ENCODE measurements at places on chromosomes 6 and 20.

GRCh38 chr6:43402820-43403219 is 24.5 kb upstream of the ABCC10 start:
- DNase-seq = no peak

DNA sequence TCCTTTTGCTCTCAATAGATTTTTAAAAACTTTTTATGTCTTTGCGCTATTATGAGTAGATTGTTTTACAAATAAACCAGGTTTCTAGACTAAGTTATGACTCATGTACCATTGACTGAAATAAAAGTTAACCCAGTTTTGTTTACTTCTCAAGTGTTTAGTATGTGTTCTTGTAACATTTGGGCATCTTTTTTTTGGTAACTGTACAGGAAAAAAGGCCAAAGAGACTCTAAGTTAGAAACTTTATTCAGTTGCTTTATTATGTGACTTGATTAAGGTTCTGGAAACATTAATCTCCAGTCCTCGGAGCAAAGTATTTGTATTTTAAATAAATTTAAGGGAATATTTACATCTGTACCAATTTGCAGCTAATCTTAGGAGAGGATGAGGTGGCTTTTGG is 2.9 kb downstream of the NKAIN2 start:
- no peak for DNase-seq

- no peak for DNase-seq
Measured at GRCh38 chr20:22576733-22577514, 7.4 kb downstream of the FOXA2 start.

GRCh38 chr20:444117-444516 is 18.2 kb downstream of the TBC1D20 start:
- DNase-seq = no peak

- DNase-seq = no peak
Measured at GRCh38 chr6:138795809-138796603, at the start of gene ECT2L. Gene ECT2L (plus strand): TSS chr6:138796087. CDS start chr6:138813275, 17,188 bp downstream.

GRCh38 chr20:17881741-17882064 is 86.9 kb downstream of the SNX5 start:
- DNase-seq = no peak

DNA sequence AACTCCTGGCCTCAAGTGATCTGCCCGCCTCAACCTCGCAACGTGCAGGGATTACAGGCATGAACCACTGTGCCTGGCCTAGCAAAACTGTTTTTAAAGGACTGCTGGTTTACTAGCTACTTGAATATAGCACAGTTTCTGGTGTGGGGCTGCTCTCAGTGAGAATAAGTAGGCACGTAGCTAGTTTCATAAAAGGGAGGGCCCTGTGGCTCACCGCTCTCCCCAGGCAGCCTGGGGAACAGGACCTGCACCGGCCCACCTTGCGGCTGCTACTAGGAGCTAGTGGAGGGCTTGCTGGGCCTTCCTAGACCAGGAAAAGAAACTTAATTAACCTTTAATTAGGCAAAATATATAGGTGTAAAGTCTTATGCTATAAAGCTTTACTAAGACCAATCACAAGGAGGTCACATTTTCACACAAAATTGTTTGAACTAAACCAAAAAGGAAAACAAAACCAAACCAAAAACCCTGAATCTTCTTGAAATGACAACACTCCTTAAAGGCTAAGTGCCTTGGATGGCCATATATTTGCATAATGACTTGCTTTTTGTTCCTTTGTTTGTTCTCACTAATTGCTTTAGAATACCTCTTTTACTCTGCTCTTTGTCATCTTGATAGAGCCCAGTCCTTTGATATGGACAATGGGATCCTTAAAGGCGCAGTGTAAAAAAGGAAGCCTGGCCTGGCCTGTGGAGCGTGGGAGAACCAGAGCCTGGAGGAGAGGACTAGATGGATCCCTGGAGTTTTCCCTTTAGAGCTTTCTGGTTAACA is 69.5 kb upstream of the SAMD5 start:
- no peak for DNase-seq

- no peak for DNase-seq
Measured at GRCh38 chr6:150478656-150479545, 110.1 kb downstream of the IYD start.

DNA sequence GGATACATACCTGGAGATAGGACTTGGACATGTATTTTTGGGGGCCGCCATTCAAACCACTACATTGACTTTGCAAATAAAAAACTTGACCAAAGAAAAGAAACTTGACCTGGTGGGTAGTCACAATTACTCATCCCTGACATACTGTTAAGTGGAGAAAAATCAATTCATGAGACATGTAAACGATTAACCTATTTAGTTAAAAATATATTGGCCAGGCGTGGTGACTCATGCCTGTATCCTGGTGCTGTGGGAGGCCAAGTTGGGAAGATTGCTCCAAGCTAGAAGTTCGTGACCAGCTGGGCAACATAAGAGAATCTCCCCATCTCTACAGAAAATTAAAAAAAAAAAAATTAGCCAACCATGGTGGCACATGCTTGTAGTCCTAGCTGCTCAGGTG is 2.5 kb upstream of the SRSF12 start:
- DNase-seq = no peak

DNA sequence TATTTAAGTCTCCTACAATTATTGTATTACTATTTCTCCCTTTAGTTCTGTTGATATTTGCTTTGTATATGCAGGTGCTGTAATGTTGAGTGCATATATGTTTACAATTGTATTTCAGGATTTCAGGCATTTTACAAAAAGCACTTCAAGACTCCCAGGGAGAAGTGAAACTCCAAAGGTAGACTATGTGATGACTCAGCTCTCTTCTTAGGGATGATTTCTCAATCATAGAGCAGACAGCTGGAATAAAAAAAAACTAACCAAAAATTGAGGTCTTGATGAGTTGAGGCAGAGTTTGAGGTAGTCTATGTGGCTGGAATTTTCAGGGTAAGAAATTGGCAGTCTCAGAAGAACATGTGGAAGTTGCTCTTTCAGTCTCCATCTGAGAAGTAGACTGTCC is 786.1 kb downstream of the TFAP2A start:
- no peak for DNase-seq

DNA sequence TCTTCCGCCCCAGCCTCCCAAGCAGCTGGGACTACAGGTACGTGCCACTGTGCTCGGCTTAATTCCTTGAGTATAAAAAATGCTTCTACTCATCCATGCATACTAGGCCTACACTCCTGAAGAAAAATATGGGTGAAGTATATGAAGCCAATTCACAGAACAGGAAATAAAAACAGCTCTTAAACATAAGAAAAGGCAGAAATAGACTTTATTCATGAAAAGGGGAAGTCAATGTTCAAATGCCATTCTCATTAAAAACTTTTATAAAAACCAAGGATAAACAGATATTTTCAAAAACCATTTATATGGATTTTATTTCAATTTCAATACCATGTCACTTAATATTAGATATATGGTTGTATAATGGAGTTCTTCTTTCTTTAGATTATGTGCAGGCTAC is 18.3 kb downstream of the SERPINB9 start:
- no peak for DNase-seq

GRCh38 chr6:71072508-71072907 is 115.6 kb upstream of the B3GAT2 start:
- no peak for DNase-seq

DNA sequence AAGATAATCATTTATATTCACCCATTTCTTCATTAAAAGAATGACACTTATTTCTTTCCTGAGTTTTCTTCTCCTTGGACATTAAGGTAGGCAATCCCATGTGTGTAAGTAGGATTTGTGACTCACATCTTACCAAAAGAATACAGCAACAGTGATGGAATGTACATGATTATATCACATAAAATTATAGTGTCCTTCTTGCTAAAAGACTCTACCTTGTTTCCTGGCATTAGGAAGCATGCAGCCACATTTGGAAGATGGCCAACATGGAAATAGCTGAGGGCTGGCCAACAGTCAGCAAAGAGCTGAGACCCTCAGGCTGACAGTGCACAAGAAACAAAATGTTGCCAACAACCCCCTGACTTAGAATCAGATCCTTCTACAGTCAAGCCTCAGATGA is 327.9 kb upstream of the MARCKS start:
- DNase-seq = no peak

DNA sequence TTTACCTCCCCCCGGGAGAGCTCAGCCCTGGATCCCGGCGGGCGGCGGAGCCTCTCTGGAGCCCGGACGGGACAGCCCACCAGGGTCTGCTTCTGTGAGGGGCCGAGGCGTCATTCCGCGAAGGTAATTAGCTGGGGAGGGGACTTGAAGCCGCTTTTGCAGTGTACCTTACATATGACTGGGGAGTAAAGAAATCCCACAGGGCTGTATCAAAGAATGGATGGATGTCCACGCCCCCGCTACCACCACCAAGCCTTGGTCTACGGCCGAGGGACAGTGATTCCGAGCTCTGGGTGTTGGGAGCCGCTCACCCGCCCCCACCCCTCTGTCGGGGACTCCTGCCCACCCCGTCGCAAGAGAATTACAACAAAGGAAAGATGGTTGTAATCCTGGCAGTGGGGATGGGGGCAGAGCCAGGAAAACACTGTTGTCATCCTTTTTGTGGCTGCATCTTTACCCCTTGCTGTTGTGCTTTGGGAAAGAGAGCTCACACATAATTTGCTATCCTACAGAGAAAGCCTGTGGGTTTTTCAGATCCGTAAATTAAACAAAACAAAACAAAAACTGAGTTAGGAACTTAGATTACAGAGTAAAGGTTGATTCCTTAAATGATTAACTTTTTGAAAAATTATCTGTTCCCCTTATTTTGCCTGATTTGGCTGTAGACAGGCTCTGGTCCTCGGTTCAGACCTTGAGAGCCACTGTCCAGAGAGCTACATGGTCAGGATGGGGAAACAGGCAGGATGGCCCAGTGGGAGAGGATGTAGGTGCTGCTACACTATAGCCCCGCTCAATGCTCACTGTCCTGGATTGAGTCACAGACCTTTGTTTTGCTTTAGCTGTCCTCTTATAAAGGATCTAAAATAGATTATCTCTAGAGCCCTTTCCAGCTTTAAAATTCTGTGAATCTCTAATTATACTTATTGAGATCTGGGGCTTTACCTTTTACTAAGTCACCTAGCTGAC is 997 bp upstream of the FBXO30 start:
- DNase-seq = no peak

DNA sequence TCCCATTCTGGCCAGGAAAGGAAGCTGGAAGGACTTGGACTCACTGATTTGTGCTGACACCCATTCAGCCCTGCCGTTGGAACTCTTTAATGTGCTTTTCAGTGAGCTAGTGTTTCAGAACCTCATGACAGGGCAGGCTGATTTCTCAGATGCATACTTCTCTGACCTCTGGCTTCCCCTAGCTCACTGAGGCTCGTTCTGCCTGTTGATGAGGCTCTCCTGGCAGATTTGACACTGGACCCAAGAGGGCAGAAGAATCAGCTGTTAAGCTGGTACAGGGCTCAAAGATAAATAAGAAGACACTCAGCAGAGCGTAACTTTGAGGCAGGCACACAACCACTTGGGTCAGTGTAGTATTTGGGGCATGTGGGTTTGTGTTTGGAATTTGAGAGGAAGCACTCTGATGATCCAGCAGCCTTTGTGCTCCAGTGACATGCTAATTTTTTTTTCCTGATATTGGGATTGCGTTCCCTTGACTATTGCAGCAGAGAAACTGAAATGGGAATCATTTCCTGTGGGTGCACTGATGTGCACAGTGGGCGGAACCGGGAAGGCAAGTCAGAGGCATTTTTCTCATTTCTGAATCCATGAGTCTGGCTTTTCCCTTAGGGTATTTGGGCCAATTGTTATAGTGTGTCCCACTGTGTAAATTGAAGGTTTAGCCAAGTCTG is 80.2 kb downstream of the CARMIL1 start:
- no peak for DNase-seq

DNA sequence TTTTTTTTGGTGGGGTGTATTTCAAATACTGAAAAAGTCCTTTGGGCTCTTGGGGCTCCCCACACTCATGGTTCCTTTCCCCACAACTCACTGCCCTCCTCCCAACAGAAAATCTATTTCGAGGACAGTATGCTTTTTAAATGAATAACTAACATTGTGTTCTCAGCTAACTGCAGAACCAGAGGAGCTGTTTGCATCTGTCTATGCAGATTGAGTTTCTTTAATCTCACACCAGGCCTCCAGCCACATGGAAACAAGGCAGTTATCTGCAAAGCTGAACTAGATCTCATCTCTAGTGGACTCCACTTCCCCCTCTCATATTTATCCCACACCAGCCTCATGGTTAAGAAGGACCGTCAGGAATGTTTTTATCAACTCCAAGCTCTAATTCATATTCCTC is 955.1 kb downstream of the KIF16B start:
- DNase-seq = no peak

DNA sequence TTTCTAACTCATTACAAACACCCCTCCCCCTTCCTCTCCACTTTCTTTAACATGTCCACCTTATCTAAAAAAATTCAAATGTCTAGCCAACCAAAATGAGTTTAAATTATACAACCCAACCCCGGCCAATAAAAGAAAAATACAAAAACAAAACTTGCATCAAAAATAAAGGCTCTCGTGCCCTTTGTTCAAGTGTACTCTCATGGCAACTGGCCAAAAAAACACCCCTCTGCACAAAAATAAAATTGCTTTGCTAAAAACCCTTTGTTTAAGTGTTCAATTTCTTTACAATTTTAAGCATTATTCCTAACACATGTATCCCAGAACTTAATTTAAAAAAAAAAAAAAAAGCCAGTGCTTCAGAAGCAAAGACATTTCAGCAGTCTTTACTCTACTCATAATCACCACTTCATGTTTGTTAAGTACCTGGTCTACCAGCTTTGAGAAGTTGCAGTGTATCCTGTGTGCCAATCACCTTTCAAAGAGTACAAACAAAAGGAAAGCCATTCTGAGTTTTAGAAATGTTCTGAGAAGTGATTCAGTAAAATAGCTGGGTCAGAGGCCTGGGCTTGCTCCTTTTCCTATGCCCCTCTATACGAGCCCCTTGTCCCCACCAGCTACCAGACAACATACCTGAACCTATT is 87.5 kb downstream of the MDN1 start:
- no peak for DNase-seq

DNA sequence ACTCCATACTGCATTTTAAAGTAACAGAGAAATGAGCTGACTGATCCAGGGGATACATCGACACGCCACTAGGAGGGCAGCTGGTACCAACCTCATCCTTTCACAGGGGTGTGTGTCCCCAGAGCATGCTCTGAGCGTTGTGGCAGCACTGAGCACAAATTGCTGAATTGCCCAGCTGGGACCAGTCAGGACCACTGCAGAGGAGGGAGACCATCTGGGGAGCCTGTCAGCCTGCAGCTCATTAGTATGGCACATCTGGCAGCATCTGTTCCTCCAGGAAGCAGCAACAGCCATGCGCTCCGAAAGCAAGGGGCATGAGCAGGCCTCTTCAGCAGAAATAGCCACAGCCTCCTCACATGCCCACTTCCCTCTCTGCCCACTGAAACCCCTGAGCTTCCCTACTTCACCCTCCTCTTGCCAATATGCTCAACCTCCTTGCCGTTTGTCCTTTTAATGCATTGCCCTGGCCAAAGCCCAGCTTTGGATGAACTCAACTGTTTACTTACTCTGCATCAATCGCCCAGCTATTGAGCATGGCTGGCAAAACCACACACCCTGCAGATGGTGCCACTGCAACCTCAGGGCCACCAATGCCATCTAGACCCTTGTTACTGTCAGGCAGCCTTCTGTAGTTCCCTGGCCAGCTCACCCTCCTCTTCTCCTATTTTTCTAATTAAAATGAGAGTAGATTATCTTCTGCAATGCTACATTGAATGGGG is 77.6 kb upstream of the NEDD9 start:
- DNase-seq = no peak

GRCh38 chr20:3614466-3614865 is 48.7 kb downstream of the GFRA4 start:
- no peak for DNase-seq
